ENCODE measurements at places on chromosomes 5 and 9.

GRCh38 chr5:53151713-53152458, 42.3 kb upstream of the MOCS2 start:
- DNase-seq: peak; percentile 78

DNA sequence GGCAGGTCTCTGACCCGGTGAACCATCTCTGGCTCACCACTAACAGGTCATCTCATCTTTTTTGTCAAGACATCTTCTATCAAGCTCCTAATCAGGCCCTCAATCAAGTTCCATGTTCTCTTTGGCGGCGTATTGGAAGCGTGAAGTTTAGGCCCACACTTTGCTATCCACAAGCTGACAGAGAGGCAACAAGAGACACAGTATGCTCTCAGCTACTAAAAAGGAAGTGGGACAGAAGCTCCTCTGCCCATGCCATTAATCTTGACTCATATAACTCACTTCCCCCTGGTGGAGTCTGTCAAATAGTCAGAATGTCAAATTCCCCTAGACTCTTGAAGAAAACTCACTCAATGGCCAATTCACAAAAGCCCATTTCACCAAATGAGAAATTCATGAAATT, 77.6 kb upstream of the TMC1 start:
- no peak for DNase-seq

DNA sequence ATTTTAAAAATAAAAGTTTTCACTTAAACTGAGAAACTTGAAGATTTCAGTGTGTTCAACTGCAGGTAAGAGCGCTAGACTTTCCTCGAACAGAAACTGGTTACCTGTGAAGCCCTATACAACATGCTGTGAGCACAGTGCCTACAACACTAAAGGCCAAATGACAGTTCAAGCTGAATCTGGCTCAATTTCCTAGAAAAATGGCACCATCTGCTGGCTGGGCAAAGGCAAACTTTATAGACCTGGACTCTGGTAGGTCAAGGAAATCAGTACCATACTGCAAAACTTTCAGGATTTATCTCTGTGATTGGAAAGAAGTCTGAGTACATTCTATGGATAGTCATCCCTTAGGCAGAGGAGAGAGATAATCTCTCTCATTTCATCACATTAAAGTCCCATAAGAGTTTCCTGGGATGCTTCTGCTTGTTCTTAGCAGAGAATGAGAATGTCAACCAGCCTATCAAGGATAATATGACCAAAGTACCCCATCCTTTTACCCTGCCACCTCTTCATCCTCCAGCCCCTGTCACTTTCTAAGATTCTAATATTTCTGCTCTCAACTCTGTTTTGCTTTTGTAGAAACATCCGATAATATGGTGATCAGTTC, 31.8 kb upstream of the FOXB2 start:
- peak; percentile 63 for DNase-seq

DNA sequence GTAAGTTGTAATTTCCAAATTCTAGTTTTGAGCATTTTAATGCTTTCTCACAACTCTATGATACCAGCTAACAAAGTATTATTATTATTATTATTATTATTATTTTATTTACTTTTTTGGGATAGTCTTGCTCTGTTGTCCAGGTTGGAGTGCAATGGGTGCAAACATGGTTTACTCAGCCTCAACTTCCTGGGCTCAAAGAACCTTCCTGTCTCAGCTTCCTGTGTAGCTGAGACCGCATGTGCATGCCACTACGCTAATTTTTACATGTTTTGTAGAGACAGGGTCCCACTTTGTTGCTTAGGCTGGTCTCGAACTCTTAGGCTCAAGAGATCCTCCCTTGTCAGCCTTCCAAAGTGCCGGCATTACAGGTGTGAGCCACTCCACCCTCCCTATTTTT, 27.0 kb downstream of the LRRC70 start:
- DNase-seq: no peak

- DNase-seq: no peak
These were observed 417.7 kb upstream of the KLF4 start for GRCh38 chr9:107907255-107907654.

DNA sequence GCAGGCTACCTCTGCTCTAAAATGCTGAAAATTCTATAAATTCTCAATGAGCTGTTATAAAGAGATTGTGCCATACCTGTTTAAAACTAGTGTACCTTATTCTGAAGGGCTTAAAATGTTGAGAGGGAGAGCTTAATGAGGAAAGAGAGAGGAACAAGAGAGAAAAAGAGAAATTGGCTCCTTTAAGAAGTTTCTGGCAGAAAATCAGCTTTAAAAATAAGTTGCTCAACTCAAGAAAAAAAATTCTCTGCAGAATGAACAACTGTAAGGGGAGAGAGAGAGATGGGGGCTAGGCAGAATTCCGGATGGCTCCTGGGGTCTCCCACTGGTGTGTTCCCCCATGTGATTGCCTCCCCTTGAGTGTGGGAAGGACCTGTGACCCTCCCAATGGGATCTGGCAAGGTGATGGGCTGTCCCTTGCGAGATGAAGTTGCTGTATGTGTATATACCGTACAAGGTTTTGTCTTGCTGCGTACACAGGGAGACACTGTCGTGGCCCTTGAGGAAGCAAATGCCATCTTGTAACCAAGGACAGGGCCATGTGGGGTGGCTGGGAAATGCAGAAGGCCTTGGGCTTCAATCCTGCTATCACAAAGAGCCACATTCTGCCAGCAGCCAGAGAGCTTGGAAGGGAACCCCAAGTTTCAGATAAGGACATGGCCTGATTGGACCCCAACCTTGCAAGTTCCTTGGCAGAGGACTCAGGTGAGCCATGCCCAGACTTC, 64.3 kb upstream of the S1PR3 start:
- DNase-seq: peak; percentile 32

- DNase-seq: no peak
These were observed 29.1 kb upstream of the KCNIP1 start for GRCh38 chr5:170474489-170475274.
